WTC11 (cell line): ENCODE measurements at places on chromosomes 5 and 9. TPM values are rescaled to one million over a fixed set of nuclear protein-coding genes. Genes with fewer than 3 reads are reported as not detected.

DNA sequence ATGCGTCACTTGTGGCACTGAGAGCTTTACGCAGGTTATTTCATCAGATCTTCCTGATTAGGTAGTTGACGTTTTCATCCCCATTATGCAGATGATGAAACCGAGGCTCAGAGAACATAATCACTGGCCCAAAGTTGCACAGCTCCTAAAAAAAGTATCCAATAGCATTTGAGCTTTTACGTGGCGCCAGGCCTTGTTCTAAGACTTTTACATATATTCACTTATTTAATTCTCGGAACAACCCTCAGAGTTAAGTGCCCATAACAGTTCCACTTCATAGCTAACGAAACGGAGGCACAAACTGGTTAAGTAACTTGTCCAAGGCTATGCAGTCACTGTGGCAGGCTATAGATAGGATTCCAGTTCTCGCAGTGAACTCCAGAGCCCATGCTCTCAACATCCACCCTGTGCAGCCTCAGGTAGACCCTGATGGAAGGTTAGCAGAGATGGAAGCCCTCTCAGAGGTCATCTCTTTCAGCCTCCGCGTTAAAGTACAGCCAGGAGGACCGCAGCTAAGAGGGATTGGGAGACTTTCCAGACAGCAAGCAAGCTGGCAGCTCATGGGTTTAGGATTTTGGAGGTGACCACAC, 39.3 kb downstream of the AMBP start:
- DNase-seq: no peak

The SLC6A19 gene
- 0.04 to 0.05 TPM in 2 of 3 replicates, not detected in the other for total RNA-seq

The ZNF608 gene
- 40.6 to 44.4 TPM (median 43.8 TPM) in 3 replicates for total RNA-seq

DNA sequence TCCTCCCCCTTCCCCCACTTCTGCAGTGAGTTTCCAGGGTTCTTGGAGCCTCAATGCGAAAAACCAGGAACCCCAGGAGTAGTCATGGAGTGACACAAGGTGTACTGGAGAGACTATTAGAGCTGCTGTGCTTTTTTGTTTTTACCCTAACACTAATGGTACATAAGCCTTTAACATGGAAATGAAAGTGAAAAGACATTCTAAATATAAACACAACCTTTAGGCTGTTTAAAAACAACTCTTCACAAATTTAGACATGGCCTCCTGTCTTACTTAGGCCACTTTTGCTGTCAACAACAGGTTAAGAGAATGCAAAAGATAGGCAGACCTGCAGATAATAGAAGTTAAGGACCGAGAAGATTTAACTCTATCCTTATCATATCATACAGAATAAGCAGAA, 232.2 kb downstream of the DENND1A start:
- no peak for DNase-seq

DNA sequence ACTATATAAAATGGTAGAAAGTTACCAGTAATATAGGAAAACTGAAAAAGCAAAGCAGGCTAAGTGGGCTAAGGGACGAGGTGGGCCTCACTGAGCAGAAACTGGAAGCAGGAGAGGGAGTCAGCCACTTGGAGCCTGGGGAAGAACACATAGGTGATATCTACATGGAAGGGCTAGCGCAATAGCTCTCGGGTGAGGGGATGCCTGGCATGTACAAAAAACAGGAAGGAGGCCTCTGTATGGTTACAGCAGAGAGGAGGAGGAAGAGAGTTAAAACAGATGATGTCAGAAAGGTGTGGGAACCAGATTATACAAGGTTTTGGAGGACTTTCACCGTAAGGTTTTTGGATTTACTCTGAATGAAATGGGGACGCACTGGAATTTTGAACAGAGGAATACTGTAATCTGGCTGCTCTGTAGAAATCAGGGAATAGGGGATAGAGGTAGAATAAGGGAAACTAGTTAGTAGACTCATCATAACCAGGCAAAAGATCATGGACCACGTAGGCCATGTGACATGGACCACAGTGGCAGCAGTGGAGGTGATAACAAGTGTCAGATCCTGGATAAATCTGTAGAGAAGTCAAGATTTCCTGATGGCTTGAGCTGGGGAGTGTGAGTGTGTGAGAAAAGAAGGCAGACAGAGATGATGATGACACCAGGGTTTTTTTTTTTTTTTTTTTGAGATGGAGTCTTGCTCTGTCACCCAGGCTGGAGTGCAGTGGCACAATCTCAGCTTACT, 52.5 kb downstream of the FNBP1 start:
- DNase-seq: no peak

The ACTBL2 gene
- total RNA-seq: not detected in 3 replicates

- no peak for DNase-seq
Measured at GRCh38 chr5:111513131-111513520, 791 bp upstream of the STARD4 start.

DNA sequence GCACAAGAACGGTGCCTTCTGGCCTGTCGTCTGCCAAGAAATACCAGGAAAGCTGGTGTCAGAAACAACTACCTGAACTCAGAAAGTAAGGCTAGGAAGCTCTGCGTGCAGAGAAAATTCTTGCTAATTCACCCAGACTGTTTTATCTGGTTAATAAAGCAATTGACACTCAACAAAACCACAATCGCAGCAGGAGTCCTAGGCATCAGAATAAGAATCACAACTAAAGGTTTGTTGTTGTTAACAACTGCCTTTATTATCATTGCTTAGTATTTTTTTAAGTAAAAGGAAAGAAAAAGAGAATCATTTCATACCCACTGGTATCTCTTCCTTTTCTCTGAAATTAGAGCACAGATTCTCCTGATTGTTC, 3.9 kb upstream of the ISL1 start:
- no peak for DNase-seq

The PSAT1 gene
- total RNA-seq: 169 to 240 TPM (median 173 TPM) in 3 replicates

DNA sequence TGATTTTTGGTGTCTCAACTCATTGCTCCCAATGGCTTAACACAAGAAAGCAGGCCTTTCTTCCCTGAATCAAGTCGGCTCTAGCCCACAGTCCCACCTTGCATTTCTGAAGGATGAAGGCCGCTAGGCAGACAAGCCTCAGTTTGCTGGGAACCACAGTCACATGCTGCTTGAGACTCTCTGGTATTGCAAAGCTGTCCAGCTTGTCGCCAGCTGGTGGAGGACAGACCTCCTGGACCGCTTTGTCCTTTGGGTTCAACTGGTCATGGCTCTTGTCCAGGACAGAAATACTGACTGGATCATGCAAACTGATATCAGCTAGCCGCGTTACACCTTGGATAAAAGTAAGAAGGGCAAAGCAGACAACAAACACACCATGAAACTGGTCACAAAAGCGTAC, 23.1 kb downstream of the DDX31 start:
- no peak for DNase-seq

- DNase-seq: no peak
Measured at GRCh38 chr9:33320568-33321261, 30.4 kb downstream of the NFX1 start.

DNA sequence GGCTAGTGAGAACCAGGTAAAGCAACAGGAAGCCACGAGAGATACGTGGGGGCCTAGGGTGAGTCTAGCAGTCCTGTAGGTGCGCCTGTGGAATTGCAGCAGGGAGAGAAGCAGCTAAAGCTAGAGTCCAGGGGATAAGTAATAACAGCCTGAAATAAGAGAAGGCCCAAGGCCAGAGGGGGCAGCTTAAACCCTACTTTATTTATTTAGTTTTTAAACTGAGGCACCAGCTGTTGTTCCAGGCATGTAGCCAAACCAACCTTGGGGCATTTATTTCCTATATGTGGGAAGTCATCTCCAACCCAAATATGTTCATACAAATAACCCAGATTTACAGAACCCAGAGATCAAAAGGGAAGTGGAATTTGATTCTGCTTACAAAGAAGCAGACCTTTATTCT, 93.5 kb downstream of the GLDC start:
- no peak for DNase-seq

DNA sequence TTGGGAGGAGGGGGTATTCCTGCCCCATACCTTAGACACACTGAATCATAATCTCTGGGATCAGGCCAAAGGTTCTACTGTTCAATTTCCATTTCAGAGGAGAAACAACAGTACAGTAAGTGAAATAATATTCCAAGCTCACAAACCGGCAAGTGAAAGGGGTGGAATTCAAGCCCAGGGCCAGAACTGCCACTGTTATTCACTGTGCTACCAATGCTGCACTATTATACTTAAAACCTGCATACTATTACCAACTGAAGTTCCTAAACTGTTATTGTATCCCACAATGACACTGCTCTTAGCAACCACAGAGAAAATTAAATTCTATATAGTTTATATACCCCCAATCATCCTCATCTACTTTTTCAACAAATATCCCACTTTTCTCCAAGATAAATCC, 24.6 kb downstream of the SSBP2 start:
- DNase-seq: no peak

DNA sequence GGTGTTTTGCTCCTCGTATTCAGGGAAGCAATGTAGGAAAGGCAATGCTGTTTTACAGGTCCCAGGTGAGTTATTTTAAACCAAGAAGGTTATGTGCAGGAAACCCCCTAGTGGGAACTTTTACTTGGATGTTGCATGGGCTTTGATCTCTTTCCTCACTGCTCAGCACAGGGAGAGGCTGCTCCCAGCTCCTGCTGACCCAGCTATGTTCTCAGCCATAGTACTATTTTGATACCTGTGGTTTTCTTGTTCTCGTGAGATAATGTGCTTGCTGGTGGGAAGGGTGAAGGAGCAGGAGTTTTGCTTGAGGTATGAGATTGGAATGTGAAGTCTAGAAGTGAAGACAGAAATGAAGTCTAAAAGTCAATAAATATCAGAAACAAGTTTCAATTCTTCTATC, 265.6 kb upstream of the FBXL7 start:
- DNase-seq: no peak

DNA sequence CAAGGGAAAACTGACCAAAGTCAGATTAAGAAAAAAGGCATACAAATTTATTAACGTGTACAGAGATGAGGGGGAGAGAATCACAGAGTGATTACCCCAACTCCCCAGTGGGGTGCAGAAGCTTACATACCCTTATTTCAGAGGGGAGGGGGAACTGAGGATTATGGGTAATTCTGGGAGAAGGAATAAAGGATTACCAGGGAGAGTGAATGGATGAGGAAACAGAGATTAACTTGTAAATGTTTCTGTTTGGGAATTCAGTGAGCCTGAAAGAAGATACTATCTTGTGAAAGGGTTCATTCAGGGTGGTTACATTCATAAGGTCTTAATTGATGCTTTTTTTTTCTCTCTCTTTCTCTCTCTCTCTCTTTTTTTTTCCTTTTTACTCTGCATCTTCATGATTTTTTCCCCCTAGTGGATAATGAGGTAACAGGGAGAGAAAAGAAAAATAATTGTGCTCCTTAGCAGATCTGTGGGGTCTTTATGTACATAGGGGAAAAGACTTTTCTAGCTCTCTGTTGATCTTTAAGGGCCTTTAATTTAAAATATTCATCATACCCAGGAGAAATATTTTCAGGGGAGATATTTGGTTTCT, 49.4 kb downstream of the TARS1 start:
- DNase-seq: no peak

The UGT3A1 gene
- 2.0 to 2.7 TPM (median 2.1 TPM) in 3 replicates for total RNA-seq

- DNase-seq: no peak
Measured at GRCh38 chr5:160419458-160420330, 813 bp upstream of the SLU7 start.

DNA sequence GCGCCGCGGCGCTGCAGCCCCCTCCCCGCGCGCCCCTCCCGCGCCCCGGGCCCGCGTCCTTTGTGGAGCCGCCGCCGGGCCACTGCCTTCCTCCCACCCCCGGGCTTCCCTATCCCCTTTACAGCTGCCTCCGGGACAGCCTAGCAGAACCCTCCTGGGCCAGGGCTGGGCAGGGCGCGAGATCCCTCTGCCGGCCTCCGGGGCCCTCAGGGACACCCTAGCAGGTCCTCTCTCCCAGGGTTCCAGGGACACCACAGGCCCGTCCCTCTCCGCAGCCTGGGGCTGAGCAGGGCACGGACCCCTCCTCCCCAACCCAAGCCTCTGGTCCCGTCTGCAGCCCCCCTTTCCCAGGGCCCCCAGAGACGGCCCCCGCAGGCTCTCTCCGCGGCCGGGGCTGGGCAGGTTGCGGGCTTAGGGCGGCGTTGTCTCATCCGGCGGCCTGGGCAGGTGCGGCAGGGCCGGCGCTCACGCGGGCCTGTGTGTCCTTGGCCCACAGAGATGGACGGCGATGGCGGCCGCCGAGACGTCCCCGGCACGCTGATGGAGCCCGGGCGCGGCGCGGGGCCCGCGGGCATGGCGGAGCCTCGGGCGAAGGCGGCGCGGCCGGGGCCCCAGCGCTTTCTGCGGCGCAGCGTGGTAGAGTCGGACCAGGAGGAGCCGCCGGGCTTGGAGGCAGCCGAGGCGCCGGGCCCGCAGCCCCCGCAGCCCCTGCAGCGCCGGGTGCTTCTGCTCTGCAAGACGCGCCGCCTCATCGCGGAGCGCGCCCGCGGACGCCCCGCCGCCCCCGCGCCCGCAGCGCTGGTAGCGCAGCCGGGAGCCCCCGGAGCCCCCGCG, 710 bp downstream of the WNK2 start:
- DNase-seq: peak; percentile 37

DNA sequence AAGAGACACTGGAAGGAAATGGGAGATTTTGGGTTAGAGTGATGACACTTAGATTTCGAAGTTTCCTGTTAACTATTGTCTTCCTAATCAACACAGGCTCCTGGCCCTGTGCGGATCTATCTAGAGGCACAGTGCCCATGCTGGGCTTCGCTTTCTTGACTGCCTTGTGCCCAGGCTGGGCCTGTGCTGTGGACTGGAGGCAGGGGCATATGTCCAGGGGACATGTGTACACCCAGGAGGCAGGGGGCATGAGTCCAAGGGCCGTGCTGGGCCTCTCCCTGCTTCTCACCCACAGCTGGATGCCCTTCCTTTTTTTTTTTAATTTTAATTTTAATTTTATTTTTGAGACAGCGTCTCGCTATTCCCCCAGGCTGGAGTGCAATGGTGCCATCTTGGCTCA, 37.6 kb downstream of the EHMT1 start:
- no peak for DNase-seq

- DNase-seq: no peak
Measured at GRCh38 chr5:149265597-149265996, 6.1 kb upstream of the AFAP1L1 start.

The ADAMTS2 gene
- 6.9 to 11.2 TPM (median 9.0 TPM) in 3 replicates for total RNA-seq

DNA sequence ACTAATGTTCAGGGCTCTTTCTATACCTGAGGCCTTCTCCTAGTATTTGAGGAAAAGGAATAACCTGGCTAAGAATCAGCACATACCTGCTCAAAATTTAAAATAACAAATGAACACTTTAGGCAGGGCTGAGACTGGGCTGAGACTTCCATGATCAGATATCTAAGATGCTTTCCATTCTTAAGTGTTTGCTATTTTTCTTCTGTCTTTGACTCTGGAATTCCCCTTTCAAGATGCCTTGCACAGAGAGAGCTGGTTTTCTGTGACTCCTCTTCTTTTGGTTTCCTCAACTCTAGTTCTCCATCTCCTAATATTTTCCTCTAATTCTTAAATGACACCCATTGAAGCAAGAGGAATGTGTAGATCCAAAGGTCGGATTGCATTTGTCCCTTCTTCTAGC, 61.1 kb downstream of the DPYSL3 start:
- DNase-seq: no peak

The NR2F1-AS1 gene
- 0.76 to 1.7 TPM (median 1.5 TPM) in 3 replicates for total RNA-seq

GRCh38 chr5:160702934-160703333, 149.1 kb downstream of the ATP10B start:
- no peak for DNase-seq

DNA sequence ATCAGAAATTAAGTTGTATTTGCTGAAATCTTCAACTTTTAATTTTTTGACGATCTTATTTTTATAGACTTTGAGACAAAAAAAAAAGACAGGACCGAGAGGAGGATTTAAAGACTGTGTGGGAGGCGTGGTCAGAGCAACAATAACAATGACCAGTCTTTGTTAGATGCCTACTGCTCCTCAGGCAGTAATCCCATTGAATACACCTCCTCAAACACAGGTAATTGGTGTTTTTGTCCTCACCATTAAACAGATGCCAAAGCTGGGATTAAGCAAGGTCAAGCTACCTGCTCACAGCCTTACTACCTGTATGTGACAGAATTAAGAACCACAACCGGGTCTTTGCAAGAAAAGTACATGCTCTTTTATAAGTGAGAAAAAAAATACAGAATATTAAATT, 233.3 kb upstream of the GRAMD2B start:
- no peak for DNase-seq

The CCL19 gene
- total RNA-seq: not detected in 3 replicates
